ENCODE measurements at places on chromosomes 3 and 15.

DNA sequence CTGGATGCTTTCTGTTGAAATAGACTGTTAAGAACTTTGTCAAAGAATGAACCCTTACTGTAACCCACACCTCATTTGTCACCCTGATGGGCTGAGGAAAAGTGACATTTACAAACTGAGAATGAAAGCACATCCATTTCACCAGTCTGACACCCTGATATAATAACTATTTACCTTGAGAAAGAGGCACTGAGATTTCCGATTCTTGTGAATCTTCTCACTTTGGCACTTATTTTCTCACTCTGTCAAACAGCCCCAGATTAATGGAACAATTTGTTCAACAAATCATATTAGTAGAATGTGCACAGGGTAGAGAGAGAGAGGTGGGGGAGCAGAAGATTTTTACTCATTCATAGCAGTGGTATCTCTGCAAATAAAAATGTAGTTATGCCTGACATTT is 606.9 kb downstream of the MCTP2 start:
- no peak for DNase-seq

DNA sequence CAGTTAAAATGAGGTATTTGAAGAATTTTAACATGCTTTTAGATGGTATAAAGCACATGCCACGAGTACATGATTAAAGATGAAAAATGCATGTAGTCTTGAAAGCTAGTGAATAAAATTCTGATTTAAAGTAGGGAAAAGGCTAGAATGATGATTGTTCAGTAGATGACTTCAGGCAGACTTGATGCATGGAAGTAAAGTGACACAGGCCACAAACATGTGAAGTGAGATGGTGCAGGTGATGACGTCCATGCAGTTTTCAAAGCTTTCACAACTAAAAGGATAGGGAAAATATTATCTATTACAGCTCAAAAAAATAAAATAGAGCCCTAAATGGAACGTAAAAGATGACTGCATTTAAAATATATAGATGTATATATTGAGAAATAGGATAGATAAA is 140.9 kb downstream of the TFG start:
- no peak for DNase-seq

DNA sequence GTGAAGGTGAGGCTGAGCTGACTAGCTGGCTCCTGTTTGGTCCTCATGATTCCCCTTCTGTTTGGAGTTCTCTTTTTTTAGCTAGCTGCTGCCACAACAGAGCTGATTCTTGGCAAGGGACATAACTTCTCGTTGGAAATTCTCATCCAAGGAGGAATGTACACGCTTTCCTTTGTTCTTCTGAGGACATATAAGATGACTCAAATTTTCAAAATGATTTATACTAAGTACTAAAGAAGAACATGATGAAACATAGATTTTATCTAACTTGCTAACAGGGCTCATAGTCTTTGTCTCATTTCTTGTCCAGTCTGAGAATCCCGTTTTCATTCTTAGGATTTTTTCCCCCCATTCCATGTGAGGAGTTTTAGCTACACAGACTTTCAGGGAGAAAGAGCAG is 2.9 kb upstream of the TFG start:
- no peak for DNase-seq

- DNase-seq, result no peak
Observed at GRCh38 chr15:69388260-69388705, 25.9 kb upstream of the KIF23 start.

DNA sequence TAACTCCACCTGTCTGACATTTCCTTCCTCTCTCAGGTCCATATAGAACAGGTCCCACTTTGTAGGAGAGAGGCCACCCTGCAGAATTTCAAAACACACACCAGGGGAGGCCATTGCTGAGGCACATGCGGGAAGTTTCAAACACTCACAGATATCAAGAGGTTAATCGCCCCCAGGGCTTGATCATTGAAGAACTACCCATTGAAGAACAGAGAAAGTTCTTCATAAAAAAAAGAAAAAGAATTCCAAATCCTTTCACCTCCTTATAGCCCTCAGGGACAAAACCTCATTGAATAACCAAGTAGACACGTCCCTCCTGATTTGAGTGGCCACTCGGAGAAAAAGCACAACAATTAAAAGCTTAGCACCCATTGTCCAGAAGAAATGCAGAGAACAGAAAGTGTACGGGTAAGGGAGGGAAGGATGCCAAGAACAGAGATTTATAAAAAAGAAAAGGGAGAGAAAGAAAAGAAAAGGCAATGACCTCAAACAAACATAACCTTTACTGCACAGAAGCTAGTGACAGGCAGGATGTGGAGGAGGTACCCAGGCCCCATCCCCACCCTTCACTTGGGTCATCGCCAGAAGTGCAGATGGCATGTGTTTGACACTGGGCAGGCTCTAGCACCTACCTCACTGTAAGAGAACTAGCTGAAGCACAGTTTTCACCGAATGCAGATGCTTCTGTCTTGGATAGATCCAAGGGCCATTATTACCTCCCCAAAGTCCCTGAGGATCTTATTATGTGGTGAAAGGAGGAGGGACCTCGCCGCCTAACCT is 112.3 kb upstream of the HES1 start:
- no peak for DNase-seq

DNA sequence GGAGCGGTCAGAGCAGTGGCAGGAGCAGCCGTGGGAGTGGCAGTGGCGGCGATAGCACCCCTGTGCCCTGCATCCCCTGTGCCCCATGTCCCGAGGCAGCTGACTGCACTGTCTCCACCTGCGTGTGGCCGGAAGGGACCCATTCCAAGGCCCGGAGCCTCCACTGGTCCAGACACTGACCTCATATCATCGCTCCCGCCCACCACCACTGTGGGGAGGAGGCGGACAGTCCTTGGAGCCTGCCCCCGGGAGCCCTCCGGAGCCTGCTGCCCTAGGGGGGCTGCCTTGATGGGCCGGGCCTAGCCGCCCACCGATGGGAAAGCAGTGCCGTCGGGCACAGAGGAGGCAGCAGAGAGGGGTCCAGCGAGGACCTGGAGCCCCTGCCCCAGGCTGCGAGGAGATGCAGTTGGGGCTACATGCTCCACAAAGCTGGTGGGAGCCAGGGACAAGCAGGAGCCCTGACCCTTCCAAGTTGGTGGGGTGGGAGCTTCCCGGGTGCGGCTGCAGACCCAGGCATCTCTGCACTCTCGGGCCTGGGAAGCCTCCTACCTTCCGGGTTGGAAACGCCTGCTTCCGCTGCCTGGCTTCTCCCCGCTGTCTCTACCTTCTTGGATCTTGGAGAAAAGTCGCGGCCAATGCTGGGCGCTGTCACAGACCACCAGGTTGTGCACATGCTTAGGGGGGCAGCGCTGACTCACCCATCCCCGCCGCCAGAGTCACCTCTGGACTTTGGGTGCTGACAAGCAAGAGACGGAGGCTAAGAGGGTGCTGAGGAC is 283.2 kb upstream of the ROBO1 start:
- DNase-seq, result no peak

DNA sequence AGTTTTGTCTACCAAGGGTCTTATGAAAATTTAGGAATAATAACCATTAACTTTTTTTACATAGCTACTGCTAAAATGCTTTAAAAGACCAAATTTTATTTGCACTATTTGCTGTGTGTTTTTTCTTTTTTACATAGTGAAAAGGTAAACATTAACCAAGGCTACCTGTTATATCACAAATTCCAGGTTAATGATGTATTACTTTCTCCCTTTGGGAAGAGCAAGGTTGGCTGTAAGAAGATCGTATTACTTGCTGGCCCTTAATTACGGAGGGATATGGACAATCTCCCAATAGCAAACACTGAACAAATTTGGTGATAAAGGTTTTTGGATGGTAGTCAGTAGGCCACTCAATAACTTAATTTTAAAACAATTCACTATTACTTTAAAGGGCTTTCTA is 22.4 kb downstream of the LRRC58 start:
- DNase-seq, result no peak

DNA sequence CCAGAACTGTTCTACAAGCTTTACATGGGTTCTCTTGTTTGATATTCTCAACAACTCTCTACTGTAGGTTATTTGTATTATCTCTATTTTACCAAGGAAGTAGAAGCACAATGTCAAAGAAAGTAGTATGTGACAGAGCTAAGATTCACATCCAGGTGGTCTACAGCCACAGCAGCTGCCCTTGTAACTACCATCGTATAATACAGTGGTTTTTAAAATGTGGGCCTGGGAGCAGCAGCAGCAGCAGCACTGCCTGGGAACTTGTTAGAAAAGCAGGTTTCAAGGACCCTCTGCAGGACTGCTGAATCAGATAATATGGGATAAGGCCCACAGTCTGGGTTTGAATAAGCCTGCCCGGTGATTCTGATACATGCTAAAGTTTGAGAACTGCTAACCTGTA is 357.1 kb upstream of the SATB1 start:
- no peak for DNase-seq

DNA sequence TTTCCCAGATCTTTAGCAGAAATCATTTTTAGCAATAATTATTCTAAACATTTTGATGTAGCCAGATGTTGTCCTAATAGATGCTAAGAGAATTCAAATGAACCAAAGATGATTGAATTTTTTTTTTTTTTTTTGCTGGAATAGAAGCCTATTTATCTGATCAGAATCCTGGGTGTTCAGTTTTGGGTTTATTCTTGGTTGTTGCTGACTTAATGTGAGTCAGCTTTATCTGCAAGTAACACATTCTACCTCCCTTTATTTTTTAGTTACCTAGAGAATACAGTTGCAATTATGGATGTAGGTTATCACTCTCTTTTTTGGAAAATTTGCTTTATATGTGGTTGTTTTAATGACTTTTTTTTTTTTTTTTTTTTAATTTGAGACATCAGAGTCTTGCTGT is 6.4 kb downstream of the CEP97 start:
- DNase-seq, result no peak

- DNase-seq, result no peak
Observed at GRCh38 chr3:161266731-161267150, 45.6 kb downstream of the NMD3 start.

GRCh38 chr3:14728113-14728512 is 53.2 kb downstream of the C3orf20 start:
- DNase-seq, result no peak

- DNase-seq, result no peak
Observed at GRCh38 chr3:121515313-121515712, 30.5 kb downstream of the POLQ start.

DNA sequence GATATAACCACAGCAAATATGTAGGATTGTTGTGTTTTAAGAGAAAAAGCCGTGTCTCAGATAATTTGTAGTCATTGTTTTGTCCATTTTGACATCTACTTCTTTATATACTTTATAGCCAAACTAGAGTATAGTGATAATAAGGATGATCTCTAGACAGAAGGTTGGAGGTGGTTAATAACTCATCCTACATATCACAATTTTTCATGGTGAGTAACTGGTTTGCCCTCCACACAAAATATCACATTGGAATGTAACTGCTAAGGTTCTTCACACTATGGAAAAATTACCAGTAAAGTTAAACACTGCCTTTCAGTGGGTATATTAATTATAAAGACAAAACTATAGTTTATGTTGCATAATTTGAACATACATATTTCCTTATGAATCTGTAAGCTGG is 380.7 kb downstream of the LPP start:
- DNase-seq, result no peak

GRCh38 chr3:163605915-163606314 is 1472.4 kb downstream of the SI start:
- no peak for DNase-seq

GRCh38 chr3:142275856-142276255 is 50.5 kb upstream of the GK5 start:
- DNase-seq, result no peak

DNA sequence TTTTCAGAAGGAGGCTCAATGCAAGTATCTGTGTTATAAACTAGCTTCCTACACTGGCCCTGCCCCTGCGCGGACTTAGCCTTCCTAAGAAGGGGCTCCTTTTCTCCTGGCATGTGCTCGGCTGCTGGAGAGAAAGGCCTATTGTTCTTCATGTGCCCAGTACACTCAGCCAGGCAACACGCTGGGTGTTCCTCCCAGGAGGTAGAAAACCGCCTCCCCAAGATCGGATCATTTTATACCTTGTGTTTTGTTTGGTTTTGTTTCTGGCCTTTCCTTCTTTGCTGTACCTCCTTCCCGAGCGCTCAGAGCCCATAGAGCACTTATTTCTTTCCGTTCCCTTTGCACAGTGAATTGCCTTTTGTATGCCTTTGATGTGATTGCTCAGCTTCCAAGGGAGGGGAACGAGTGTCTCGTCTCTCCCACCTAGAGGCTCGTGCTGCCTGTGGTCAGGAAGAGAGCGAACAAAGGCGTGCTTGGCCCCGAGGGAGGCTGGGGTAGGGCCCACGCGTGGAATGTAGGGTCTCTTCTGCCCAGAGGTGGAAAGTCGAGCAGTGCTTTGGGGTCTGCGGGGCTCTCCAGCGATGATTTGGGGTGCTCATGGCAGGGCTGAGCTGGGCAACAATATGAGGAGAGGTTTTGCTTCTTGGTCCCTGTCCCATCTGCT is 30.0 kb downstream of the CCNL1 start:
- DNase-seq, result peak; percentile 44

- no peak for DNase-seq
Observed at GRCh38 chr3:61928776-61929314, 367.5 kb downstream of the PTPRG start.

- no peak for DNase-seq
Observed at GRCh38 chr3:195711813-195712534, 8.8 kb upstream of the MUC20 start.

DNA sequence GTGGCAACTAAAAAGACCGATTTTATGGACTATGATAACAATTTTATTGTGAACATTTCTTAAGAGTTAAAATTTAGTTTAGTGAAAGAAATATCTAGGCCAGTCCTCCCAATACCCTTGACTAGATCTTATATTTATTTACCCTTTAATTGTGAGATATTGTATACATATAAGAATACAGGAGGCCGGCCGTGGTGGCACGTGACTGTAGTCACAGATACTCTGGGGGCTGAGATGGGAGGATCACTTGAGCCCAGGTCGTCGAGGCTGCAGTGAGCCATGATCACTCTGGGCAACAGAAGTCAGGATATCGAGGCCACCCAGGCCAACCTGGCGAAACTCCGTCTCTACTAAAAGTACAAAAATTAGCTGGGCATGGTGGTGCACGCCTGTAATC is 756 bp upstream of the RMDN3 start:
- DNase-seq, result no peak

GRCh38 chr3:27861046-27862036 is 139.2 kb upstream of the EOMES start:
- DNase-seq, result peak; percentile 88

- DNase-seq, result no peak
Observed at GRCh38 chr3:45817831-45818522, 21.6 kb upstream of the SLC6A20 start.

GRCh38 chr3:7290077-7290825 is 429.3 kb downstream of the GRM7 start:
- DNase-seq, result no peak

GRCh38 chr15:46413799-46414198 is 779.0 kb downstream of the SQOR start:
- no peak for DNase-seq

- no peak for DNase-seq
Observed at GRCh38 chr15:56353740-56354139, 11.5 kb upstream of the TEX9 start.

- DNase-seq, result peak; percentile 55
Observed at GRCh38 chr3:71585887-71586809, 2.6 kb upstream of the FOXP1 start.

- DNase-seq, result no peak
Observed at GRCh38 chr3:48561045-48561736, 2.4 kb downstream of the UCN2 start.
